ENCODE measurements at places on chromosomes 5 and 9.

- DNase-seq, result no peak
Measured at GRCh38 chr5:95081982-95082381, 202.9 kb downstream of the MCTP1 start.

GRCh38 chr5:146644831-146645230, 128.8 kb upstream of the GPR151 start:
- no peak for DNase-seq

DNA sequence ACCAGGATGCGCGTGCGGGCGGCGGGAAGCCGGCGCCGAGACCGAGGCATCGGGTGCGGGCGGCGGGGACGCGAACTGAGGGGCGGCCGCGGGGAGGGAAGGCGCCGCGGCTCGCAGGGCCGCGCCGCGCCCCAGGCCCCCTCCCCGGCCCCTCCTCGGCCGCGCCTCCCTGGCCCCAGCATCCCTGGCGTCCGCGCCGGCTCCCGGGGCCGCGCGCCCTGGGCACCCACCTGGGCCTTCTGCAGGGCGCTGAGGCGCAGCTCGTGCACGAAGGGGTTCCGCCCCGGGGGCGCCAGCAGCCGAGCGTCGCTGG, 324 bp downstream of the LPCAT1 start:
- no peak for DNase-seq

DNA sequence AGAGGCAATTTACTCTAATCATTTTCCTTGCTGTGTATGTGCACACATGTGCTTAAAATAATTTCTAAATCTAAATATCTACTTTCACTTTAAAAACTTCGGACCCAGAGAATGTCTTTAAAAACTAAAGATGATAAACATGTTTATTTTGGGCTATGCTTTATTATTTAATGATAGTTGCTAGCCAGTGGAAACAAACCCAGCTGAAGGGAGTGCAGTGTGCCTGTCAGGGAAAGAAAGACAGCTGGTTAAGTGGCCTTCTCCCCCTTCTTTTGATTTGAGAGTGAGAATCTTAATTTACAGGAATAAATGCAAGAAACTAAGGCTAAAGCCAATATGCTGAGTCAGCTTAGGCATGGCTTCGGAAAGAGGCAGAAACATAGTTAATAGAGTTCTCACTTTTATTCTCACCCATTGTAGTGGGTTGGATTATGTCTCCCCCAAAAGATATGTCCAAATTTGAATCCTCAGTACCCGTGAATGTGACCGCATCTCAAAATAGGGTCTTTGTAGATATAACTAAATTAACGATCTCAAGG, 111.4 kb downstream of the DCP2 start:
- DNase-seq, result no peak

DNA sequence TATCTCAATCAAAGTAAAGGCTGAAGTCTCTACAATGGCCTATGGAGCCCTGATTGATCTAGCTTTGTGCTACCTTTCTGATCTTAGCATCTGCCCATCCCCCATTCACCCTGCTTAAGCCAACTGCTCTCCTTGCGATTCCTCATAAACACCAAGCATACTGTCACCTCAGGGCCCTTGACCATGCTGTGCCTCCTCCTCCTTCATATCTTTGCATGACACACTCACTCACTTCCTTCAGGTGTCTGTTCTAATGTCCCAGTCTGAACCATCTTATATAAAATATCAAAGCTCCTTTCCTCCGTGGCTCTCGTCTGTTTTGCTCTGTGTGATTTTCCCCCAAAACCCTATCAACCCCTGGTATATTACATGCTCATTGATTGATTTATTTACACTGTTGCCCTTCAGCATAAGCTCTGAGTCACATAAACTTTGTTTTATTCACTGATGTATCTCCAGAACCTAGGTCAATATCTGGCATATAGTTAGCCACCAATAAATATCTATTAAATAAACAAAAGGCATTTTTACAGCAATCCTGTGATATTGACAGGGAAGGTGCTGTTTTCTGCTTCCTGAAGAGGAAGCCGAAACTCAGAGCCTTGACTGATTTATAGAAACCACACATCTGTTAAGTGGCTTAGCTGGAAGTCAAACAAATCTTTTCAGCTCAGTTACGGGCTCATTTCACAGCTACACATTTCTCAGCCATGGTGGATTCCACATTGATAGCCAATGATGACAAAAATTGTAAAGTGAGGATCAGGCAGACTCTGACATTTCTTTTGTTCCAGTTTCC, 103.6 kb downstream of the BOD1 start:
- DNase-seq, result no peak

DNA sequence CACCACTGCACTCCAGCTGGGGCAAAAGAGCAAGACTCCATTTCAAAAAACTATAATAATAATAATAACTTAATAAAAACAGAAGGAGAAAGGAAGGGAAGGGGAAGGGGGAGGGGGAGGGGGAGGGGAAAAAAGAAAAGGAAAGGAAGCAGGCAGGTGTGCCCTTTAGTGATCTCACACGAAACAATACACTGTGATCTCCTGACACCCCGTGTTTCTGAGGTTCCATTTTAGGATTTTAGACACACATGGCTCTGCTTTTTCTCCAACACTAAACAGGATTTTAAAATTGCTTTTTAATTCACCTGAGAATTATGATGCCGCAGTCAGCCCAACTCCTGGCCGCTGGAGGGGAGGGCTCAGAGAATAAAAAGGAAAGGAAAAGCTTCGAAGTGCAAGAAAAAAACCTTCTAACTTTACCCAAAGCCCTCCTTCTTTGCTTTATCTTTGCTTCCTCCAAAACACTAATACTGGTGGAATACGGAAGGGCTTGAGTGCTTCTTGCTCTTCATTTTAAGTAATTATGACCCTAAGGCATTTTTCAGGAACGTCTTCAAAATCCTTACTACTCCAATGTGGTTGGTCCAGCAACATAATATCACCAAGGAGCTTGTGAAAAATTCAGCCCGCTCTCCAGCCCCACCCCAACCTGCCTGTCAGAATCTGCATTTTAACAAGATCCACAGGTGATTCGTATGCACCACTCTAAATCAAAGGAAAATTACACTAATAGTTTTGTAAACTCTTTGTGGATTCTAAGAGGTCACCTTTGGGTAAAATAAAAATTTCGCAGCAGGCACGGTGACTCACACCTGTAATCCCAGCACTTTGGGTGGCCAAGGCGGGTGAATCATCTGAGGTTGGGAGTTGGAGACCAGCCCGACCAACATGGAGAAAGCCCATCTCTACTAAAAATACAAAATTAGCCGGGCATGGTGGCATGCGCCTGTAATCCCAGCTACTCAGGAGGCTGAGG, 66.0 kb downstream of the MYO10 start:
- DNase-seq, result no peak

GRCh38 chr9:17138503-17138902, 3.7 kb downstream of the CNTLN start:
- DNase-seq, result no peak

DNA sequence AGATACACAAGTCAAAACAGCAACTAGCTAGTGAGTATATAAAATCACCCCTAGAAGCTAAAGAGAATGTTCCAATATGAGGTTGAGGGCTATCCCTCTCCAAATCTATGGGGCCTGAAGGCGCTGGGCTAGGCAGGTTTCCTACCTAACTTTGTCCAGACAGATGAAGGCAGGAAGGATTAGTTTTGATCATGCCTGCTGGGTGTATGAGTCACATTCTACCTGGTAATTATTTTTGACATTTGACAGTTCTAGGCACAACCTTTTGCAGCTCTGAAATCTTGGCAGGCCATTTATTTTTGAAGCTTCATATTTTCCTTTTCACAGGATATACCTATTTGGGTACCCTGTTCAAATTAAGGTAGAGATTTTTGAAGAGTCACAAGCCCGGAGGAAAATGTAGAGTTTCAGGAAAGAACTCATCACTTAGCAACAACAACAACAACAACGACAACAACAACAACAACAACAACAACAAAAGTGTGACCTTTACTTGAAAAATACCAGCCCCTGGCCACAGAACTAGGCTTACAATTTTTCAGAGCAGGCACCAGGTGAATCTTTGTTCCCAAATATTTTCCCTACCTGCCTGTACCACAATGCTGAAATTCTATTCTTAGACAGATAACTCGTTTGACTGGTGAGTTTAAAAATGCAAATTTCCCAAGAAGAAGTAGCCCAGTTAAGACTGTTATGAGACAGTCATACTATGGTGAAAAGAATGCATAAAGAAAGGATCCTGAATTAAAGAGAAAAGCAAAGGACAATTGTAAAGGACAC, 175.5 kb upstream of the TUT7 start:
- no peak for DNase-seq

DNA sequence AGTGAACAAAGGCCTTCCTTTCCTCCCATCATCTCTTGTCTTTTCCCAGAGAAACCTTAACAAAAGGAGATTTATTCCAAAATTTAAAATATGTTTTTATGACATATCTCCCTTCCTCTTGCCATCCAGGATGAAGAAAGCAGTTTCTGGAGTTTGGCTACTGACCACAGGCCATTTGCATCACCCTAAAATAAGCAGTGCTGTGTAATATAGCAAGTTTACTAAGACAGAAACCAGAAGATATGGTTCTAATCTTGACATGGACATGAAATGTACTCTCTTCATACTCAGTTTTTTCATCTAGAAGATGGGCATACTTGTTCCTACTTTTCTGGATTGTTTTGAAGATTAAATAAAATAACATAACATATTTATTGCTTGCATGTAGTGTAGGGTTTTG, 50.2 kb upstream of the ZFAND5 start:
- DNase-seq, result no peak

Data from NCI-H2081 treated with DMSO at 0.1 percent for 48 hours (cell line).